Hypothalamus (tissue), 51 donors: ENCODE measurements at places on chromosomes 13 and 19.

DNA sequence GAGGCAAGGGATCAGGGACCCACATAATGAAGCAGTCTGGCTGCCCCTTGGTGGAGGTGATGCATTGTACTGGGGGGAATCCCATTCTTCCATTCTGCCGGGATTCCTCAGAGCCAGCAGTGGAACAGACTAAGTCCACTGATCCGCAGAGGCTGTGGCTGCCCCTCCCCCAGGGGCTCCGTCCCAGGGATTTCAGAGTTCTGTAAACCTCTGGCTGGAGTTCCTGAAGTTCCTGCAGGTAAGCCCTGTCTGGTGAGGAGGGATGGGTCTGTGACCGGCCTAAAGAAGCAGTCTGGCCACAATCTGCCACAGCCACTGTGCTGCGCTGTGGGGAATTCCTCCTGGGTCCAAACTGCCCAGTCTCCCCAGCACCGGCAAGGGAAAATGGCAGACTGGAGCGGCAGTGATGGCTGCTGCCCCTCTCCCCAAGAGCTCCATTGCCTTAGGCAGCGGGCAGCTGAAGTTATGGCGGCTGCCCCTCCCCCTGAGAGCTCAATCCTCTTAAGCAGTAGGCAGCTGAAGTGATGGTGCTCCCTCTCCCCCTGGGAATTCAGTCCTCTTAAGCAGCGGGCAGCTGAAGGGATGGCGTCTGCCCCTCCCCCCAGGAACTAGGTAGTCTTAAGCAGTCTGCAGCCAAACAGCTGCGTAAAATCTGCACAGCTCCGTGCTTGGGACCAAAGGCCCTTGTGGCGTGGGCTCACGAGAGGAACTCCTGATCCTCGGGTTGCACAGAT, 155.7 kb downstream of the PCDH17 start:
- DNase-seq: no peak

GRCh38 chr19:29247051-29247450, 34.1 kb upstream of the UQCRFS1 start:
- no peak for DNase-seq

GRCh38 chr13:28471421-28471820, 23.5 kb downstream of the FLT1 start:
- no peak for DNase-seq

DNA sequence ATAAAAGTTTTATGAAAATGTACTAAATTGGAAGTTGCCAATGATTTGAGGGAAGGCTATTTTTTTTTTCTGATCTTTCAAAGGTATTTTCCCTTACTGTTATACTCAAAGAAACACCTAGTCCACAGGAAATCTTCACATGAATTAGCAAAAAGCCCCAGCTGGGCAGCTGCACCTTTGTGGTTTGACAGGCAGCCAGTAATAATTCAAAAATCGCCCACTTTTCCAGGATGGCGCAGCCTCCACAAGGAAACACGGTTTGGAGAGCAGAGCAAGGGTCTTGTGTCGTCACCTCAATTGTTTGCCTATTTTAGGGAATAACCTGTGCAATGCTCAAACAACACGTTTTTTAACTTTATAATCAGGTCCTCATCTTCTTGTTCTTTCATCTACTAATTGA, 324.9 kb upstream of the GPC6 start:
- DNase-seq: no peak

DNA sequence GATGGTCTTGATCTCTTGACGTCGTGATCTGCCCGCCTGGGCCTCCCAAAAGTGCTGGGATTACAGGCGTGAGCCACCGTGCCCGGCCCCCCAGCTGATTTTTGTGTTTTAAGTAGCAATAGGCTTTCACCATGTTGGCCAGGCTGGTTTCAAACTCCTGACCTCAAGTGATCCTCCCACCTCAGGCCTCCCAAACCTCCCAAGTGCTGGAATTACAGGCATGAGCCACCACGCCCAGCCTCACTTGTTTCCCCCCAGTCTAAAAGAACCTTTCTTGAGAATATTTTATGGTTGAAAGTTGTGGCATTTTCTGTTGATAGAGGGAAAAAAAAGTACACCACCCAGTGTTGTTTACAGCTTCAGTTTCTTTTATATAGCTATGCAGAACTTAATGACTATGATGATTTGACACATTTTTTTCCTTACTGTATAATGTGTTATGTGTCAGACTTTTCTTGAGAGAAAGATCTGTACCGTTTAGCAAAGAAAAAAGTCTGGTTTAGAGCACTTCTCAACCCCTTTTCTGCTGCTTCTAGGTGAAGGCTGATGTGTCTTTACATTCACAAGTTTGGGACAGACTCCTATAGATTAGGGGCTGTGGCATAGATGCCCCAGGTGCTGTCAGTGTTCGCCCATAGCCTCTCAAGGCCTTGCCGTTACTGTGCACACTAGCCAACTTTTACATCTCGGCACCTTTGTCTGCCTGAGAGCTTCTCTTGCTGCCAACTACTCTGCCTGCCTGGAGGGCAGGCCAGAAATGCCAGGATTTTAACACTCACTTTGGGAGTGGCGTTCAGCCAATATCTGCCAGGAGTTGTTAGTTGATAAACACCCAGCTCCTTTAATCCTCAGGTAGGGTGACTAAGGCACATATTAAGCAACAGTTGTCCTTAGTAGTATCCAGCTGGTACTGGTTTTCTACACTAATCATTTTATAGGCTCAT, 33.0 kb downstream of the KCTD4 start:
- no peak for DNase-seq

DNA sequence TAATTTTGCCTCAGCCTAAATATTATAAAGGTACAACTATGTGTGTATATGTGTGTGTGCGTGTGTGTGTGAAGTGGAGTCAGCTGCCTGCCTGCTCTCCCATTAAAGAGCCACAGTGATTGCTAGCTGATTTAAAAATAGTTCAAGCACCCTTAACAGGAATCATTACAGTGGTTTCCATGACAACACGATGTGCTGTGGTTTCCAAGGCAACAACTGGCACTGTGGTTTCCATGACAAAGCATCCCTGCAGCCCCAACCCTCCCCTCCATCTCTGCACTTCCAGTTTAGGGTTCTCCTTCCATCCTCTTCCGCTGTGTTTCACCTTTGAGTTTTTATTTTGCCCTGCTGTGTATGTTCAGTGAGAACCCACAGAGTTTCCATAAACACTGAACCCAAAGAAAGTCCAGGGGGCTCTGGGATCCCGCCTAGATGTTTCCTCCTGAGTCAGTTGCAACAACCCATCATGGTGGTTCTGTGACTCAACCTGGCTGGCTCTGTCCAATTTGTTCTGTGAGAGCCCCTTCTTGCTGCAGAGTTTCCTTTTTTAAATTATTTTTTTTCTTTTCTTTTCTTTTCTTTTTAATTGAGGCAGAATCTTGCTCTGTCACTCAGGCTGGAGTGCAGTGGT, 7.1 kb upstream of the PNMA8A start:
- DNase-seq: no peak

DNA sequence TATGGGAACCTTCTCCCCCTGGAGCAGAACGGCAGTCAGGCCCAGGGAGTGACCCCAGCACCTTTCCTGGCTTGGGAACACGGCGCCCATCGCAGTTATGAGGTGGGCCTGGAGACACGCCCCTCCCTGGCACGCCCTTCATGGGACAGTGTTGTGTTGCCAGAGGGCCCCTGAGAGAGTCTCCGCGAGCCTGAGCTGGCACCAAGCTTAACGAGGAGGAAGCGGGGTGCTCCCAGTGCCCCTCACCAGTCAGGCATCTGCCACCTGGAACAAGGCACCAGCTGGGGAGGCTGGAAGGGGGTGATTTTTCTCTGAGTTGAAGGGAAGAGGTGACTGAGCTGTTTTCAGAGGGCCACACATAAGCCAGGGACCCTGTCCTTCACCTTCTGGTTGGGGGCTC, 180.6 kb downstream of the KDM4B start:
- no peak for DNase-seq

GRCh38 chr19:1396019-1396767, 5.1 kb downstream of the GAMT start:
- DNase-seq: no peak

GRCh38 chr19:52296400-52296772, 583 bp upstream of the ZNF480 start:
- DNase-seq: no peak

- no peak for DNase-seq
Observed at GRCh38 chr13:31880851-31881494, 141.6 kb downstream of the RXFP2 start.

DNA sequence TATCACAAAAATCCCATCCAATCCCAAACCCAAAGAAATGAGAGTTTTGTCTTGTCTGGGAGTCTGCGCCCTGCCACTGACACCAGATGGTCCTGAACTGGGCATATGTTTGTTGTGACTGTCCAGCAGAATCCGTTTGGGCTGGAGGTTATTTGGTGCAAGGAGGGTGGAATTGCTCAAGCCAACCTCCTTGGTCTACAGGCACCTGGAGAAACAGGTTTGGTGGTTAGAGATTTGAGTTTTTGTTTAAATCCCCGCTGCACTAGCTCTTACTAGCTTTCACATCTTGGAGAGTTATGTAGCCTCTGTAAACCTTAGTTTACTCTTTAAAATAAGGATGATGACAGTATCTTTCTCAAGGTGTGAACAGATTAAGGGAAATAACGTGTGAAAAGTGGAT, 101.7 kb downstream of the SLC7A1 start:
- DNase-seq: no peak

- no peak for DNase-seq
Observed at GRCh38 chr13:44334751-44335150, 38.9 kb upstream of the SERP2 start.

GRCh38 chr13:31769575-31769974, 30.2 kb downstream of the RXFP2 start:
- DNase-seq: no peak

- DNase-seq: no peak
Observed at GRCh38 chr13:109567315-109567714, 219.1 kb downstream of the IRS2 start.

DNA sequence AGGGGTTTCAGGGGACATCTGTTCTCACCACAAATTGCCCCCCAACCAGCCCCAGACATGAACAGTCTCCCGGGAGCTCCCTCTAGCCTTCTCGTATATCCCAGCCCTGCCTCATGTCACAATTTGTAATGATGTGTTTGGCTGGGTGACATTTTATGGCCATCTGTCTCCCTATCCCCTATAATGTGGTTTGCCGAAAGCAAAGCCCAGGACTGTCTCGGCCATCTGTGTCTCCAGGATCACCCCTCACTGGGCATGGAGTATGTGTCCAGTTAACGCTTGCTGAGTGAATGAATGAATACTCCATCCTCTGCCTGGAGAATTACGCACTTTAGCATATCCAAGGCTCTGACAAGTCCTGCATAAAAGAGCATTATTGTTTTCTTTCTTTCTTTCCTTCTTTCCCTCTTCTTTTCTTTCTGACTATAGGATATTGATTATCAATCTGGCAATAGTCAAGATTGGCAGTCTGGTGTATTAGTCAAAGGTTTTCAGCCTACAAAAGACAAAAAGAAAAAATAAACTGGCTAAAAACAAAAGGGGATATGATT, 15.1 kb downstream of the HPN start:
- no peak for DNase-seq

GRCh38 chr19:33114312-33114711, 17.6 kb upstream of the WDR88 start:
- DNase-seq: no peak
